Suppressor macrophage treated with lipopolysaccharide for 1 hour (primary cell): ENCODE measurements at places on chromosomes 7 and 10.
A peak's percentile ranks its signal among the peaks of the same experiment; 100 is the strongest.

DNA sequence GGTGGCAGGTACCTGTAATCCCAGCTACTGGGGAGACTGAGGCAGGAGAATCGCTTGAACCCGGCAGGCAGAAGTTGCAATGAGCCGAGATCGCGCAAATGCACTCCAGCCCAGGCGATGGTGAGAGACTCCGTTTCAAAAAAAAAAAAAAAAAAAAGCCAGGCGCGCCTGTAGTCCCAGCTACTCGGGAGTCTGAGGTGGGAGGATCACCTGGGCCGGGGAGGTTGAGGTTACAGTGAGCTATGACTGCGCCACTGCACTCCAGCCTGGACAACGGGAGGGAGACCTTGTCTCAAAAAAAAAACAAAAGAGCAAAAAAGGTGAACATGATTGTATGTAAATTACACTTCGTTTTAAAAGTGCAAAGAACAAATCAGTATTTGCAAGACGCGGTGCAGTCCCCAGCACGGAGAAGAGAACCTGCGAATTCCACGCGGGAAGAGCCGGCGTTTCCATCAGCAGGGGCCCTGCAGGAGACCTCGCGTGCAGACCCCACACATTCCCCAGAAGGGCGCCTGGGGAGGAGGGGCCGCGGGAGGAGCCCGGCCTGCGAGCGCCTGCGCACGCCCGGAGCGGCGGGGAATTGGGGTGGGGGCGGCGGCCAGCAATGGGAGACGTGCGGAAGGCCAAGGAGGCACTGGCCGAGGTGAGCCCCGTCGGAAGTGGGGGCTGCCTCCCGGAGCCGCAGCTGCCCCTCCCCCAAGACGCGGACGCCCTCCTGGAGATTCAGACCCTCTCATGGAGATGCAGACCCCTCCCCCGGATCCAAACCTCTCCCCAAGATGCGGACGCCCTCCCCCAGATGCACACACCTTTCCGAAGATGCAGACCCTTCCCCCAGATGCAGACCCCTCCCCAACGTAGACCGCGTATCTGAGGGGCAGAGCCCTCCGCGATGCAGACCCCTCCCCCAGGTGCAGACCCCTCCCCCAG lies 16.7 kb upstream of the SUN1 start:
- peak; percentile 15 for DNase-seq

DNA sequence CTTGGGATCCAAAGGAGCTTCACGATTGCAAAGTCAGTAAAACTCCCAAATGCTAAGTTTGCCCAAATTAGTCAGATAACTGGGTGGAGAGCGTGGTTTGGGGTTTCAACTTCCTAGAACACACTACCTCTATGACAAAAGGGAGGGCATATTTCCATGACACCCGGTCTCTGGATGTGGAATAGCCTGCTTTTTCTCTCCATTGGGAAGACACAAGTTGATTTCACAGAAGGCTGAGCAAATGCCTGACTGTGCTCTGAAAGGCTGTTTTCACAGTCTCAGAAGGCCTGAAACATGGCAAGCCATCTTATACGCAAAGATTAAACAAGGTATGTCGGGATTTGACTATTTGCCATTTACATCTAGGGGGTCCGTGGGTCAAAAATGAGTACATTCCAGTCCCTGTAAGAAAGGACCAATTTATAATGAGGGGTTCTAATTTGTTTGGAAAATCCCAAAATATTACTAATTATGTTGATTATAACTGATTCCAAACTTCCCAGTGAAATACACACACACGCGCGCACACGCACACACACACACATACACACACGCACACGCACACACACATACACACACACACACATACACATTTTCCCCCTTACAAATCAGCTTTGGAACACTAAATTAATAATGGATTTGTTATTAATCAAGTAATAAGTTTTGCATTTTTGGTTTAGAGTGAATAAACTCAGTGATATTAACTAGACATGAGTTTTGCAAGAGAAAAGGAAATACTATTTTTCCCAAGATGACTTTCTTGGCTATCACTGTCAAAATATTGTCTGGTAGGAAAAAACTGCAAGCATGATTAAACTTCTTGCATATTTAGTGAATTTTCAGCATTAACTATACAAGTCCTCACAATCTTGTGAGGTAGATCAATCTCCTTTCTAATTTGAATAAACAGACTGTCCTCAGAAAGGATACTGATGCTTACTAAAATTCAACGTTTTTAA lies 105.0 kb downstream of the PRTFDC1 start:
- DNase-seq = no peak

- DNase-seq = no peak
Measured at GRCh38 chr7:50940621-50941020, 157.9 kb upstream of the GRB10 start.

GRCh38 chr10:121580276-121581116 lies 17.7 kb downstream of the FGFR2 start:
- no peak for DNase-seq

DNA sequence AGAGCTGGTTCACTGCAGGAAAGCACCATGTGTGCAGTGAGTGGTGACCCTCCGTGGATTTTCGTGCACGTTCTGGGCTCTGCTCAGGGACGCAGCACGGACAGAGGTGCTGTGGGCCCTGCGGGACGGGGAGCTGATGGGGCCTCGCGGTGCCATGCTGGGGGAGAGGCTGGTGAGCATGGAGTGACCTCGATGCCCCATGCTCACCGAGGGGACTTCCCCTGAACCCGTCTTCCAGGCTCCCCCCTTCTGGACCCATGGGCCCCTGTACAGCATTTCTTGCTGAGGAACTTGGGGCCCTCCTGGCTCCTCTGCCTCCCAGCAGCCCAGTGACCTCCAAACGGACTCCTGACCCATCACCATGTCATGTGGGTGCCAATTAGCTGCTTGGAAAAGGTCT lies 253.7 kb downstream of the DNAJB6 start:
- no peak for DNase-seq

DNA sequence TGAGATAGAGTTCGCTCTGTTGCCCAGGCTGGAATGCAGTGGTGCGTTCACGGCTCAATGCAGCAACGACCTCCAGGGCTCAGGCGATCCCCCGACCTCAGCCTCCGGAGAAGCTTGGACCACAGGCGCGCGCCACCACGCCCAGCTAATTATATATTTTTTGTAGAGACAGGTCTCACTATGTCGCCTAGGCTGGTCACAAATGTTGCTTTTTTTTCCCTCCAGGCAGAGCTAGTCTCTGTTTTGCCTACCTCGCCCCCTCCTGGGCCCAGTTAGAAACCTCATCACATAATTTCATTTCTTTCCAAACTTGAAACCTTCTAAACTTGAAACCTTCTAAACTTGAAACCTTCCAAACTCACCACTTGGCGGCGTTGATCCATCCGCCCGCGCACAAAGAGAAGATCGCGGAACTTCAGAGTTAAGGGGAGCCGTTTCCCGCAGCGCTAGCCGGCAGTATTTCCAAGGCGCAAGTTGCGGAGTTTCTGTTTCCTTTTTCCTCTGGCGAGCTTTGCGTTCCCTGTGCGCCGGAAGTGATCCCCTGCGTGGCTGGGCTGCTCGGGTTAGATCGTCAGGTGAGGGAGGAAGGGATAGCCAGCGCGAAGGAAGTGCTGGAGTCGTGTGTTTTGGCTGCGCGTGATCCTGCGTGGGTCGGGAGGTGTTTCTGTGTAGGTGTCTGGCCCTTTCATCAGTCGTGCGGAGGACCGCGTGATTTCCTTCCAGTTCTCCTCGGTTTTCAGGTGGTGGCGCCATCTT lies at the start of gene SSBP1:
Gene SSBP1 (plus strand): TSS at position 523 of the 756 bp plus-strand sequence. CDS start 809 bp downstream, outside the sequence.
- DNase-seq = peak; percentile 95

GRCh38 chr10:107085665-107086525 lies 78.6 kb downstream of the SORCS1 start:
- no peak for DNase-seq

- no peak for DNase-seq
Measured at GRCh38 chr10:83212632-83213334, 926.5 kb upstream of the GHITM start.

GRCh38 chr7:155555116-155555695 lies 8.8 kb upstream of the CNPY1 start:
- no peak for DNase-seq

GRCh38 chr7:19102884-19103283 lies 14.6 kb downstream of the TWIST1 start:
- DNase-seq = no peak

DNA sequence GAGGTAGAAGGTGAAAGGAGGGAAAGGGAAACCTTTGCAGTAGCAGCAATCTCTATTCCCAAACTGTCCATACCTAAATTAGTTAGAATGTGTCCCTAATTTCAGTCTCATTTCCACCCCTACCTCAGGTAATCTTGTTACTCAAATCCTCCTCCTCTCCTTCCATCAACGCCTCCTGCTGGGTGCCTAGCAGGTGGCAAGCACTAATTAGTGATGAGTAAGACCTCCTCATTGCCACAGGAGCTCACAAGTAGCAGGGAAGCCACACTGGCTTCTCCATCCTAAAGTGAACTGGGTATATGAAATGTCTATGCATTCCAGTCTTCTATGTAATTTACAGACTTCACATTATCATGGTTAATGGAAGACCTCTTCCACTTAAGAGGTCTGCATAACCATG lies 25.7 kb upstream of the FAM133B start:
- no peak for DNase-seq

- no peak for DNase-seq
Measured at GRCh38 chr7:104029765-104030164, 40.3 kb upstream of the RELN start.

- DNase-seq = peak; percentile 13
Measured at GRCh38 chr7:16062269-16062668, 359.1 kb downstream of the CRPPA start.

- DNase-seq = no peak
Measured at GRCh38 chr10:2137549-2138174, 400.3 kb upstream of the ADARB2 start.

DNA sequence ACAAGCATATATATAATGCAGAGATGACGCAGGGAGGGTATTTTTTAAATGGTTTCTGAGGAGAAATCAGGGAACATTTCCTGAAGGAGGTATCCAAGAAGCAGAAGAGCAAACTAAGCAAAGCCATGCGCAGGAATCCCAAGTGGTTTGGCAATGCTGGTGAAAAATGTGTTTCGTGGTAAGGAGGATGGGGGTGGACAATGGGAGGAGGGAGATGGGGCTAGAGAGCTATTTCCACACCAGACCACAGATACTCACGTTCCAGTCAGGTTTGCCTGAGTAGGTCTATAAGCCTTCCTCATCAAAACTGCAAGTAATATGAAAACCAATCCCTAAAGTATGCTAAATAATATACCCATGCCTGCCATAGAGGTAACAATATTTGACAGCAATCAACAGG lies 223.7 kb upstream of the MKLN1 start:
- no peak for DNase-seq

- DNase-seq = peak; percentile 86
Measured at GRCh38 chr7:106346678-106347217, 62.0 kb upstream of the NAMPT start.

- DNase-seq = no peak
Measured at GRCh38 chr10:124106241-124106879, 13.0 kb upstream of the CHST15 start.

DNA sequence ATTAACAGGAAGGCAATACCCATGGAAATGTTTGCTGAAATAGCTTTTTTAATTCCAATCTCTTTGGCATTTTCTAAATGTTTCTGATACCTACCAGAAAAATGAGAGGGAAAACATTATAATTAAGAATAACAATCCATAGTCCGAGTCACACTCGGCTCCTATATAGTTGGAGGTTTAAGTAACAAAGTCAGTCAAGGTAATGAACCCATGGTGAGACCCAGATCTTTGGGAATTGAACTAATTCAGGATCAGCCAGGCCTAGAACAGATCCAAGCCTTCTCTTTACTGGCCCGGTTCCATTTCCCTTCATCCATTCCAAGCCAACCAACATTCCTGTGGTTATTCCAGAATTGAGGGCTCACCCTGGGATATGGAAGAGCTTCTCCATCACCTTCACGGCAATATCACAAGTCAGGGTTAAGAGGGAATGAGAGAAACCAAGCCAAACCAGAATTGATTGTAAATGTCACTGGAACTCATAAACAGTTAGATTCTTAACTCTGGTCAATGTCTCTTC lies 28.3 kb downstream of the ABCB4 start:
- DNase-seq = no peak

GRCh38 chr10:69049566-69049961 lies 38.3 kb upstream of the SRGN start:
- DNase-seq = peak; percentile 92
